ENCODE measurements at places on chromosomes 6 and 20.

DNA sequence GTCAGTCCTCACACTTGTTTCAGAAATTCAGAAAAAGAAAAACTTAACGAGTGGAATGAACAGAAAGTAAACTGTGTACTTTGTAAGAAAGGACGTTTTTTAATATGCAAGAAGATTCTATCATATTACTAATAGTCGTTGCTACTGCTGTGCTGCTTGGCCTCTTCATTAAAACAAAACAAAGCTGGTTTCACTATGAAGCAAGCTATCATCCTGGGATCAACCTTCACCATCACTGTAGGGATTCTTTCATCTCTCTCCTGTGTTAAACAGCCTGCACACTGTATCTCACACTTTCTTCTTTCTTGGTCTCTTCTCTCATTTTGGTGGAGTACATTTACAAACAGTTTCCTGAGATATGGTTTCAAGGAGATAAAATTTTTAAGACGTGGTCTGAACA is 284.2 kb downstream of the BTBD9 start:
- DNase-seq, result no peak

DNA sequence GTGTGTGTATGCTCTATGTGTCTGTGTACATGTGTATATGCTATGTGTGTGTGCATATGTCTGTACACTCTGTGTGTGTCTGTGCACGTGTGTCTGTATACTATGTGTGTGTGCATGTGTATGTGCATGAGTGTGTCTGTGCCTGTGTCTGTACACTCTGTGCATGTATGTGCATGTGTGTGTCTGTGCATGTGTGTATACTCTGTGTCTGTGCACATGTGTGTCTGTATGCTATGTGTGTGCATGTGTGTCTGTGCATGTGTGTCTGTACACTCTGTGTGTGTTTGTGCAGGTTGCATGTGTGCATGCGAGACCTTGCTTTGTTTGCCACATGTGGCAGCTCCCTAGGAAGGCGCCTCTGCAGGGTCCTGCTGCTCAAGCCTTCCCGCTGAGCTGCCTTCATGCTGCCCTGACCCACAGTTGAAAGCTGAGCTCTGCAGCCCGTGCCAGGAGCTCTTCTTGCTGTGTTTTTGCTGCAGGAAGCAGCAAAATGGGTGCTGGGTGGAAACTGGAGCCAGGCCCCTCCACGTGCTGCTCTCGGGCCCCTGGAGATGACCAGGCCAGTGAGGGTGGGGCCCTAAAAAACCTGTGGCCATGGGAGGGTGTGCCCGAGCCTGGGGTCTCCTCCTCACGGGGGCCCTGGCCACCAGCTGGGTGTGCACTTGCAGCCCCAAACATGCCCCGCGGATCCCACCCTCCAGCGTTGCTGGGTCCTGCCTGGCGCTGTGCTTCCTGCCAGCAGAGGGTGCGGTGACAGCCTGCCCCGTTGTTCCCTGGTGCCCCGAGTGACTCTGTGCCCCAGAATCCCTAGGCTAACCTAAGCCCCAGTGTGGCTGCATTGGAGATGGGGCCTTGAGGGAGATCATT is 109.1 kb downstream of the DACT2 start:
- no peak for DNase-seq

DNA sequence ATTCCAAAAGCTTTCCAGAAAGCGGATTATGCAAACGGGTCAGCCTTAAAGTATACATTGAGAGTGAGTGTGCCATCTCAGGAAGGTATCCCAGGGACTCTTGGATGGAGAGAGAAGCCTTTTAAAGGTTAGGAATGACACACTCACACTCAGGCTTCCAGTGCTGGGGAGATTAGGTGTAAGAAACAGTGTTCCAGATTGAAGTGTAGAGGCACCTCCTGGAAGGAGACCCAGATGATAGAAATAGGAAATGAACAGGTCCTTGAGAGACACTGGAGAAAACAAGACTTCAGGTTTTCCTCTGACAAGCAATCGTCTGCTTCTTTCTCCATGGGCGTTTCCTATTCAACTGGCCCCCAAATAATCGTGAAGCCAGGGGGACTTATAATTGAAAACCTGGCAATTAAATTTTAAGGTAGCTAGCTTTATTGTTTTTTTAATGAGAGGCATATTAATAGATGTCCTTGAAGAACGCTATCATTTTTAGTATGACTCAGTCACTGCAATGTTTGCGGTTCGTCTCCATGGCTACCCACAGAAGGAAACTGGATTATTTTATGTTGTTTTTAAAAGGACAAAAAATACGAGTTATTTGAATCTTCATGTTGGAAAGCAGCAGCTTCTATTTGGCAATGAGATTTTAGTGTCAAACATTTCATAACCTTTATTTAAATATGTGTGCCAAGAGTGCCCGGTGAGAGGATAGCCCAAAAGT is 85.3 kb downstream of the TRMT6 start:
- no peak for DNase-seq

DNA sequence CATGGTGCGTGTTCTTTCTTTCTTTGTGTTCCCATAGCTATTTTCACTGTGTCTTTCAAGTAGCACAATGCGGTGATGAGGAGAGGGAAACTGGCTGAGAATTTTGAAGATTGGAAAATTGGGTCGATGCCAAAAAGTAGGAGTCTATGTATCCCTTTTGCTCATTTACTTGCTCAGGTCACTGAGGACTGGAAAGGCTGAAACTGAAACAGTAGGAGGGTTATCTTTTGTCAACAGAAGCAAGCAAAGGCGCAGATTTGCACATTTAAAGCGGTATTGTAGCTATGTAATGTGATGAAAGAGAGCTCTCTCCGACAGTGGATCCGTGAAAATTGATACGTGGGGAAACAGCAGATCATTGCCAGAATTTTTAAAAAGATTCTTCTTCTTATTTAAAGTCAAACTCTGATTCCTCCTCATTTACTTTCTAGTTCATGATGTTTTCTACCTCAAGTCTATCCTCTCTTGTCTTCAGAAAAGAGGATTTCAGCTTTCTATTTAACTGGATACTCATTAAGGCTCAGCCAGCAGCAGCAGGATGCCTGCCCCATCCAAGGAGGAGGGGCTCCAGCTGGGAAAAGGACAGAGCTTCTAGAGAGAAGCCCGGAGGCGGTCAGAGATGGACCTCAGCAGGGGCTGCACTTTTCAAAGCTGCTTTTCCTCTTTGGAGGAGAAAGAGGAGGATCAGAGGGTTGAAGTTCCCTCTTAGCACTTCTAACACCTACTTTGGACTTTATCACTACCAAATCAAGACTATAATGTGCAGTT is 15.9 kb upstream of the FYN start:
- DNase-seq, result no peak

DNA sequence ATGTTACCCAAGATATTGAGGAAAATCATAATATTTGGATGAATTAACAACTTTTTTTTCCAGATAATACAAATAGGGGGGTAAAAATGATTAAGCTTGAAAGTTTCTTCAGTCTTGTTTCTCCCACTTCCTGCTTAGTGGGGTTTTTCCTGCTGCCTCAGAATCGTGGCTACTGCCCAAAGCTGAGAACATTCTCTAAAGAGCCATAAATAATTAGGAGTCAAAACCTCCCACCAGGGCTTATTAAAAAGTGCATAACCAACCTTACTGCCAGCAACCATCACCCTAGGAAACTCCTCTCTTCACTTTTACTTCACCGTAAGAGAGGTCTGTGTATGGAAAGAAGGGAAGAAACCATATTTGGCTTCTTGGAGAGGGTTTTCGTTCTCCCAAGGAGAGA is 9.0 kb upstream of the LCA5 start:
- DNase-seq, result no peak

DNA sequence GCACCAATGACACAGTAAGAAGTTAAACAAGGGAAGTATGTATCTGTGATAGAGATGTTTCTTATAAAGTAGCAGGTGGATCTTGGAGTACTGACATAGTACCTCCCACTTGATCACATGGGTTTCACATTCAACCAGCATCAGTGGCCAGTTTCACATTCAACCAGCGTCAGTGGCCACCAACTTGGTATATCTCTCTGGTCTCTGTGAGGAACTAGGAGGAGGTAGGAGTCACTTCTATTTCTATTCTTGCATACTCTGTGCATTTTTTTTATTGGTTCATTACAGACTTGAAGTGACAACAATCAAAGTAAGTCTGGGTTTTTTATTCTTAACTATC is 200.3 kb upstream of the SIM1 start:
- no peak for DNase-seq

DNA sequence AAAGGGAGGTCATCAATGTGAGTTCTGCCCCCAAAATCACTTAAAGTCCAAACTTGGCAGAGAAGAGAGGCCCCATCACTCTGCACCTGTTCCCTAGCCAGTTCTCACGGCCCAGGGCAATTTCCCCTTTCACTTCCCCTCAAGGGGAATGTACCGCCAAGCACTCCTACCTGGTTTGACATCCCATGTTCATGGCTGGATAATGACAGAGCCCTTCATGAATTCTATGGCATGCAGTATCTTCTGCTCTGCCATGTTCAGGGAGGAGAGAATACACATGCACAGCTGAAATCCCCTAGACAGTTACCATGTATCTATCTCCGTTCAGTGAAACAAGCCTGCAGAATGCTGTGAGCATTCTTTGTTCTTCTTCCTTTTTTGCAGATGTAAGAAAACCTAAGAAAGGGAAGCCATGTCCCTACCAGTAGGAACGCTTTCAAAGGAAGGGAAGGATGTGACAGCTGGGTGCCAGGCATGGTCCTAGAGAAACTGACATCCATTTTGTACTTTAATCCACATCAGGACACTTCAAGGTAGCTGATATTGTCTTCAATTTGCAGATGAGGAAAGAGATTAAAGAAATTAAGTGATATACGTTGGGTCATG is 79.8 kb upstream of the ARID1B start:
- no peak for DNase-seq

DNA sequence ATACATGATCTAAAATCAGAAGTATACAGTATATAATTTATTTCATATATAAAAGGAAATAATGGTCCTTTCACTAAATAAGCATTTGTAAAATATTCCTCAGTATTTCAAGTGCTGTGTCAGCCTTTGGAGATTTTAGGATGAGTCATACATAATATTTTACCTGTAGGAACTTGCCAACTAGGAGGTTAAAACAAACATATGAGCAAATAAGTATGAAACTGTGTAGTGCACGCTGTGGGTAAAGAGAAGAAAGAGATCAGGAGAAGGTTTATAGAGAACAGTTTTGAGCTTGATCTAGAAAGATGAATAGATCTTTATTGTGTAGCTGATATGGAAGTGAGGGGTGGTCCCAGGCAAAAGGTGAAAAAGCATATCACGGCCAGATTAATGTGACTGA is 169.9 kb upstream of the RNF217 start:
- DNase-seq, result no peak

DNA sequence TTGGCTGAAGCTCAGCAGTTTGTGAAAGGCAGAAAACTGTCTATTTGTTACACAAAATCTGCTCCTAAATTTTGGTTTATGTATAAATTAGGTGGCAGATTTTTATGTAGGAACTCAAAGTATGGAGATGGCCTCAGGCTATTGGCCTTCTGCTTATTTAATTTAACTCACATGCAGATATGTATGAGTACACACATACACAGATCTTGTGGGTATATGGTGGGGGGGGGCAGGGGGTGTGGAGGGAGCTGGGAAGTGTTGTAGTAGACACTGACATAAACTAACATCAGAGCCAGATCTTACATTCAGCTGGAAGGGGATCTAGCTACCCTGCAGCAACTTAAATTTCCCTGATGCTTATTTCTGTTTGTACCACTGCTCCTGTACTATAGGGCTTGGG is 170.8 kb downstream of the EPM2A start:
- no peak for DNase-seq

- DNase-seq, result no peak
Measured at GRCh38 chr6:100959280-100959679, 78.2 kb upstream of the ASCC3 start.

DNA sequence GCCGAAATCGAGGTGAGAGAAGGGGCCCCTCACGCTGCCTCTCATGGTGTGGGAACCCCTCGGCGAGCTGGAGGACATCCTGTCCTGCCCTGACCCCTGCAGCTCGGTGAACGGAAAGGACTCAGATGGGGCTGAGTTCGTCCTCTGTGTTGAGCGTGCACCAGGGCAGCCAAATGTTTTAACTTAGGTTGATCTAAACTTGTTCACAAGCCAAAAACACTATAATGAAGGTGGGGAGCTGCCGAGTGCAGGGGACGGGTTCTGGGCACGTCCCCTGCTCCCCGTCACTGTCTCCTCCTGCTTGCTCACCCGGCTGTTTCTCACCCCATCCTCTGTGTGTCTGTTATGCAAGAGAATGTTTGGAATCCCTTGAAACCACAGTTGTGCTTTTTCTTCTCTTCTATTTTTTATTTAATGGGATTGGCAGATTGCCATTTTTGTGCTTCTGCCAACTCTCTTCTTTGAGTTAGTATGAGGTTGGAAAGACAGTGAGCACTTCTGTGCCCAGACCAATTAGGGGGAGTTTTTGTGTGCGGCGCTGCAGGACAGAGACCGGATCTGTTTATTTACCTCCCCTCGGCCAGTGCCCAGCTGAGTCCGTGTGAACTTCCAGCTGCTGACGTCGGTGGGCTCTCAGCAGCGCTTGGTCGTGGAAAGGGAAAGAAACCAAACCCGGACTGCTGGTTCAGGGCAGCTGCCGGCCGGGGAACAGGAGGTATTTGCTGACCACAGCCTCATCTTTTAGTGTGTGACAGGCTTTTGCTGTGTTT is 158.1 kb downstream of the DTNBP1 start:
- no peak for DNase-seq

DNA sequence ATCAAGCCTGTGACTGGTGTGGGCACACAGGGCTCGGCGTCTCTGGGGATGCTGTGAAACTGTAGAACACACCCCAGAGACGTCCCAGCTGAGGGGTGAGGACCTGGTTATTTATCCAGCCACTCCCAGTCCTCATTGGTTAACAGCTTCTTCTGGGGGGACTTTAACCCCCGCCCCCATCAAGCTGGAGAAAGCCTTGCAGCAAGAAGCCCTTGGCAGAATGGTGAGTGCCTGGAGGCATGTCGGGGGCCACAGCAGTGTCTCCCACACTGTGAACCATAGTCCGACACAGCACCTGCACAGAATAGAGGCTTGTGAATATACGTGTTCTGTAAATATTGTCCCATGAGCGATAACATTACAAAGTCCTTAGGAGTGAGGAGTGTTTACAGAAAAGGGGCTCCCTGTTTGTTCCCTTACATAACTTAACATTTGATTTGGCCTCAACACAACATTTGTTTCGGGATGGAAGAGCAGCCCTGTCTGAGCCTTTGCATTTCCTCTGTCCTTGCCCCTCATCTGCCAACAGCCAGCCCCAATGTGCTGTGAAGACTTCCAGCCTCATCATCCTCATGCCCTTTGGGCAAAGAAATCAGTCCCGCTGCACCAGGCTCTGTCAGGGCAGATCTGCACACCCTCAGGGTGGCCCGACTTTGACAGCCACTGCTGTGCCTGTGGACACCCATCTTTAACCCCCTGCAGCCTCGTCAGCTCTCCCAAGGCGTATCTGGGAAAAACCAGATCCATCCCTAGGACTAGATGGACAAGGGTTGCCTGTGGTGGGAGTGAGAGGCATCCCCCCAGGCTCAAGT is 2.2 kb upstream of the RRBP1 start:
- no peak for DNase-seq

DNA sequence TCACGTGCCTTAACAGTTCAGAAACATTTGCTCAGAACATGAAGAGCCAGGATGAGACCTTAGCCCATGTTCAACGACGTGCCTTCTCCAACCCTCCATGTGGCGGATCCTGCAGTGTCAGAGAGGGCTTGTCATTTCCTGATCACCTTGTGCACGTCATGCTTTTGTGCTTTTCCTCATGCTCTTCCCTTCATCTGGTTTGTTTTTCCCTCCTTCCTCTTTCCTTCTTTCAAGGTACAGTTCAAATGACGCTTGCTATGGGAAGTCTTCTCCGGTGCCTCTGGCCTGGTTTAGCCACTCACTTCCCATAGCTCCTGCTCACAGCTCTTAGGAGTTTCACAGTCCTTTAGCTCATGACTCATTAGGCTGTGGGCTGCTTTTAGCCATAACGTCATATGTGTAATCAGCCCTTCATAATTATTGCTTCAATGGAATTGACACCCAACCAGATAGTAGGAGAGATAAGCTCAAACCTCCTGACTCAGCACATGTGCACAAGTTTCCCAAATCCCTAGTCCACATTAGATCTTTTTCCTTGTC is 102.7 kb upstream of the CNKSR3 start:
- no peak for DNase-seq

Measured in activated naive CD4-positive, alpha-beta T cell treated with anti-CD3 and anti-CD28 coated beads, Interleukin-2, amount 50 U/mL, for 16 hours (primary cell).